Stimulated activated CD4-positive, alpha-beta T cell treated with anti-CD3 and anti-CD28 coated beads, TNF-alpha, amount 100 ng/mL, for 1 hour (primary cell): ENCODE measurements at places on chromosomes 2 and 18.
A peak's percentile ranks its signal among the peaks of the same experiment; 100 is the strongest.

DNA sequence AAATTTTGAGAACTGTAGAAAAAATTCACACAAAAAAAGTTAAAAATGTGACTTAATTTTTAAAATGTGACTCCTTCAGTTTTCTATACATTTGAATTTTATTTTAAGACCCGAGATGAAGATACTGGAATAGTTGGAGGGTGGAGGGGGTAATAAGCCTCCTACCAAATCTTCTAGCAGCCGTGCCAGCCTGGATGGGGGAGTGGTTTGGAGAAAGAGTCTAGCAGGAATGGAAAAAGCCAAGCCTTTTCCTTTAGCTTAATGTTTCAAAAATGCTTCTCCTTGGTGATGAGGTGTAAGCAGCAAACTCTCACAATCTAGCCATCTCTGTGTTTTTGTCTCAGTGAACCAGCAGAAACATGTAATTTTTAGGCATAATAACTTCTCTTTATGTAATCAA, 14.7 kb downstream of the CASP8 start:
- no peak for DNase-seq

- DNase-seq: no peak
These were observed 20.9 kb downstream of the LYG1 start for GRCh38 chr2:99279969-99280695.

GRCh38 chr2:112887964-112888749, 22.8 kb upstream of the IL37 start:
- DNase-seq: no peak

DNA sequence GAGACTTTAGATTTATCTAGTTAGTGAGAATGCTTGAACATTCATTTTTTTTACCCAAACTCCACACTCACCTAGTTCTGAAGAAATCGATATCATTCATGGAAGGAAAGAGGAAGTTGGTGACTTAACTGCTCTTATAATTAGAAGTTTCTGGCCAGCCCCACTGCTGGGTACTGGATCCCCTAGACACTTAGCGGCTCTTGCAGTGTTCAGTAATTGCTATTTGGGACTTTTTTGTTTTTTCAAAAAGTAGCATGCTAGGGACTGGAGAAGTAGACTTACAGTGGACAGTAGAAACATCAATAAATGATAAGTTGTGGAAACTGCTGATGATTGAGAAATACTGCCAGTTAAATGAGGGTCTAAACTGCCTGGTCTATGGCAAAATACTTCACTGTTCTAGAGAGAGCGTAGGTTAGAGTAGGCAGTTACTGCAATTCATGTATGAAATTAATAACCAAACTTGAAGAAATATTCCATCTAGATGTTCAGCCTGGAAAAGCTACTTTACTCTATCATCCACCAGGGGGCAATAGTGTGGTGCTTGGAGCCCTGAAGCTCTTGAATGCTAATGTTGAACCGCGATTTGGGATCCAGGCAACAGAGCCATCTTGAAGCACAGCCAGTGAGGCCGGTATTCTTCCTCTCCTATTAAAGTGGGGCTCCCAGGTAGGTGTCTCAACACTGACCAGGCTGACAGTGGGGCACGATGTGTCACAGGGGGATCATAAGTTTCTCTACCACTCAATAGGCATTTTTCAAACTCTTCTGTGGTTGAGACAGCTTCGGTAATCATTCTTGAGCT, 146.1 kb upstream of the SESTD1 start:
- peak; percentile 3 for DNase-seq

GRCh38 chr2:40867829-40868228, 415.9 kb upstream of the SLC8A1 start:
- no peak for DNase-seq

- DNase-seq: no peak
These were observed 488.1 kb upstream of the RAB12 start for GRCh38 chr18:8121101-8121500.

DNA sequence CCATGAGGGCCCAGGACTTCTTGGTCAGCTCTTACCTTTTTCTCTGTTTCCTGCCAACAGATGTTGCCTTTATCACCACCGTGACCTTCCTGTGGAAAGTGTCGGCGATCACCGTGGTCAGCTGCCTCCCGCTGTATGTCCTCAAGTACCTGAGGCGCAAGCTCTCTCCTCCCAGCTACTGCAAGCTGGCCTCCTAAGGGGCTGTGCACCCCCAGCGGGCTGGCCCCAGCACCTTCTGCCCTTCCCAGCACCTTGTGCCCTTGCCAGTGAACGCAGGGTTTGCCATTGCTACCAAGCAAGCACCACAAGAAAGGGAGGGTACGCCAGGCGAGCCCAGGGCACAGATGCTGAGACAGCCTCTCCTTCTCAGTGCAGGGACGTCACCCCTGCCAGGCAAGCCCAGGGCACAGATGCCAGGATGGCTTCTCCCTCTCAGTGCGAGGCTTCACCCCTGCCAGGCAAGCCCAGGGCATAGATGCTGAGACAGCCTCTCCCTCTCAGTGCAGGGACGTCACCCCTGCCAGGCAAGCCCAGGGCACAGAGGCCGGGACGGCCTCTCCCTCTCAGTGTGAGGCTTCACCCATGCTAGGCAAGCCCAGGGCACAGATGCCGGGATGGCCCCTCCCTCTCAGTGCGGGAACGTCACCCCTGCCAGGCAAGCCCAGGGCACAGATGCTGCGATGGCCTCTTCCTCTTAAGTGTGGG, 18.4 kb upstream of the NFATC1 start:
- DNase-seq: no peak

- no peak for DNase-seq
These were observed 386.5 kb upstream of the DCC start for GRCh38 chr18:51953521-51953920.

DNA sequence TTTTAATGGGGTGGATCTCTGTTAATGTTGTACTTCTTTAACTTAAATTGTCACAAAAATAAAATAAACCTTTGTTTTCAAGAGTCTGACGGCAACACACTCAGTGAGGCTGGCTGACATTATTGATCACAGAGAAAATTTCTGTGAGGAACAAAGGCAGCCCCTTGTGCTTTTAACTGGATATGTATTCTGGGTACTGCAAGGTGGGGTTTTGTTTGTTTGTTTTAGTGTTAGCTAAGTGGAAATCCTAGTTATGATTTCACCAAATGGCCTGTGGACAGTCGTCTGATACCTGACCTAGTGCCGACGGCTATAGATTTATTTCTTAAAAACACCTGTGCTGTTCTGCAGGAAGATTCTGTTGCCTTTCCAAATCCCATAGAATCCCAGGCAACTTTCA, 1329.5 kb upstream of the ZEB2 start:
- DNase-seq: no peak

GRCh38 chr2:237309011-237309410, 105.0 kb downstream of the COL6A3 start:
- no peak for DNase-seq

DNA sequence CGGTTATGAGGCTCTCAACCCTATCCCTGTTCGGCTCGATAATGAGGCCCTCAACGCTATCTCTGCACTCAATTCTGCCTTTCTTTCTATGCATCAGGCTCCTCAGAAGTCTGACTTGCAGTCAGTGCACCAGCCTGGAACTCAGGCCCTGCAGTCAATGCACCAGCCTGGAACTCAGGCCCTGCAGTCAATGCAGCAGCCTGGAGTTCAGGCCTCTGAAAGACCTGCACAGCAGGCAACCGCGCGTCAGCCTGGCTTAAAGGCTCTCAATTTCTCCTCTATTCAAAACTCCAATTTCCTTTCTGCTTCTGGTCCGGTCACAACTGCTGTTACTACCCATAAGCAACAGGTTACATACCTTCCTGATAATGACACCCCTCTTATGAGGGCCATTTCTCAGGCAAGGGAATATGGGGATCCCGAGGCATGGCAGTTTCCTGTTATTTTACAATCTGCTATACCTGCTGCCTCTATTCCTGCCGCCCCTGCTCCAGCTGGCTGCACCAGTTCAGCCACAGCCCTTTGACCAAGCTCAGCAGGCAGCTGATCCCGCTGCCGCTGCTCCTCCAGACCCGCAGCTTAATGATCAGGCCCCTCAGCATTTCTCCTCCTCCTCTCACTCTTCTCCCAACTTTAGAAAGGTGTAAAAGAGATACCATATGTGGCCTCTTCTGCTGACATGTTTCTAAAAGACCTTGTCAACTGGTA, 933.6 kb upstream of the FANCL start:
- no peak for DNase-seq

GRCh38 chr2:230930928-230931555, 6.0 kb upstream of the GPR55 start:
- DNase-seq: no peak

GRCh38 chr2:11820650-11821049, 74.2 kb downstream of the LPIN1 start:
- no peak for DNase-seq

- no peak for DNase-seq
These were observed 285.2 kb downstream of the MYCN start for GRCh38 chr2:16225545-16225944.

- no peak for DNase-seq
These were observed 108.2 kb downstream of the TCF4 start for GRCh38 chr18:55479656-55480420.

DNA sequence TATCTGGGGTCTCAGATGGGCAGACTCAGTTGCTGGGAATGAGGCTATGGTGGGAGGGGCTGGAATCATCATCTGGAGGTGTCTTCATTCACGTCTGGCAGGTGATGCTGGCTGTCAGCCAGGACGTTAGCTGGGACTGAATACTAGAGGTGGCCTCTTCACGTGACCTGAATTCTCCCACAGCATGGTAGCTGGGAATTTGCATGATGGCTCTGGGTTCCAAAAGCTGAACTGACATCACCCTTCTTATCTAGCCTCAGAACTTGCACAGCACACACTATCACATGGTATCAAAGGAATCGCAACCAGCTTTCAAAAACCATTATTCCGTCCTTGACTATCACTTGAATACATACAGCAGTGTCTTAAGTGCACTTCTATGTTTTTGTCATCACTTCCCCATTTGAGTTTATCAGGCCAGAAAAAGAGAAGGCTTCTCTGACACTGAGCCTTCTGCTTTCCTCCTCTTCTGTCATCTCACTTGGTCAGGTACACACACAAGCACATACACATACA, 53.0 kb upstream of the LRP2 start:
- no peak for DNase-seq

GRCh38 chr2:161415987-161416707, at the start of gene TBR1:
Gene TBR1 (plus strand): TSS chr2:161416297. CDS start chr2:161416411, 114 bp downstream.
- DNase-seq: no peak

- no peak for DNase-seq
These were observed 3.1 kb downstream of the DNAH6 start for GRCh38 chr2:84519332-84519957.

- DNase-seq: no peak
These were observed 30.3 kb downstream of the SPOPL start for GRCh38 chr2:138531913-138532312.

GRCh38 chr2:105038383-105039061, 653 bp downstream of the MRPS9 start:
- no peak for DNase-seq

GRCh38 chr18:2236232-2236631, 335.1 kb downstream of the METTL4 start:
- no peak for DNase-seq

DNA sequence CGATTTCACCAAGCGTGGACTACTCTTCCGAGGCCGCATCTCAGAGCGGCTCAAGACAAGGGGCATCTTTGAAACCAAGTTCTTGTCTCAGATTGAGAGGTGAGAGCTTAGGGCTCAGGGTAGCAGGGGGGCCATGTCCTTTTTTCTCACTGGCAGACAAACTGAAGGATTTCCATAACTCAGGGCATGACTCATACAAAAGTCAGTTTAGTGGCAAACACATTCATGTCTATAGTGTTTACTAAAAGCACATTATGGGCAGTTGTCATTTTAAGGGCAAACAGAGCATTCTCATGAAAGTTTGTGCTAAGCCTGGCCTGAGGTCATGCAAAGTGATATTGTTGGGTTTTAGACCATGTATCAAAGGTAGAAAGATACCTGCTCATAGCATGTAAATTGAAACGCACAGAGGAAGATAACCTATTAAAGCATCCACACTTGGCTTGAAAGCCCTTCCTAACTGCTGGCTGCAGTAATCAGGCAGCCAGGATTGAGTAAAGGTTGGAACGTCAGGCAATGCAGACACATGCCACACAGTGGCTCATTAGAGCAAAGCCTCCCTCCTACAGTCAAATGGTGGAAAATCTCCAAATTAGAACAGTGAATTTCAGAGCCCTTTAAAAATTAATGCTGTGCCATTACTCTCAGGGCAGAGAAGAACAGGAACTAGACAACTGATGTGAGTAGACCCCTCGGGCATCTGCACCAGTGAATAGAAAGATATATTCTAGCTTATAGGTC, 54.2 kb downstream of the HK2 start:
- no peak for DNase-seq

- no peak for DNase-seq
These were observed 228.3 kb downstream of the LDLRAD4 start for GRCh38 chr18:13446610-13447461.

- no peak for DNase-seq
These were observed 50.0 kb upstream of the OTOF start for GRCh38 chr2:26527726-26528585.

DNA sequence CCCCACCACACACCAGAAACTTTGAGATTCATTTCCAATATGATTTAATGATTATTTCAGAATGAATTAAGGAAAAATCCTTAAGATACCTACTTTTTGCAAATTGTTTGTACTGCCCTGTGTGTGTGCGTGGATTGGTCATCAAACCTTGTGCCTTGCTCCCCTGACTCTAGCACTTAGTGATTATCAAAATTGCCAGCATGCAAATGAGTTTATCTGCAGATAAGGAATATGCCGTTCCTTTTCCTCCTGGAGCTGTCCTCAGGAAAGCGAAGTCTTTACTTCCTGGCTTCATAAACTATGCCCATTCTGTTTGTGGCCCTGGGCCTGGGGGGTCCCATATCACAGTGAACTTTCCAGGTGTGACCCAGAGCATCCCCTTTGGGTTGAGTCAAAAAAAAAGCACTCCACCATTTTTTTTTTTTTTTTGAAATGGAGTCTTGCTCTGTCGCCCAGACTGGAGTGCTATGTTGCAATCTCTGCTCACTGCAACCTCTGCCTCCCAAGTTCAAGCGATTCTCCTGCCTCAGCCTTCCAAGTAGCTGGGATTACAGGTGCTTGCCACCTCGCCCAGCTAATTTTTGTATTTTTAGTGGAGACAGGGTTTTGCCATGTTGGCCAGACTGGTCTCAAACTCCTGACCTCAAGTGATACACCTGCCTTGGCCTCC, 11.4 kb downstream of the CHMP1B start:
- DNase-seq: no peak

DNA sequence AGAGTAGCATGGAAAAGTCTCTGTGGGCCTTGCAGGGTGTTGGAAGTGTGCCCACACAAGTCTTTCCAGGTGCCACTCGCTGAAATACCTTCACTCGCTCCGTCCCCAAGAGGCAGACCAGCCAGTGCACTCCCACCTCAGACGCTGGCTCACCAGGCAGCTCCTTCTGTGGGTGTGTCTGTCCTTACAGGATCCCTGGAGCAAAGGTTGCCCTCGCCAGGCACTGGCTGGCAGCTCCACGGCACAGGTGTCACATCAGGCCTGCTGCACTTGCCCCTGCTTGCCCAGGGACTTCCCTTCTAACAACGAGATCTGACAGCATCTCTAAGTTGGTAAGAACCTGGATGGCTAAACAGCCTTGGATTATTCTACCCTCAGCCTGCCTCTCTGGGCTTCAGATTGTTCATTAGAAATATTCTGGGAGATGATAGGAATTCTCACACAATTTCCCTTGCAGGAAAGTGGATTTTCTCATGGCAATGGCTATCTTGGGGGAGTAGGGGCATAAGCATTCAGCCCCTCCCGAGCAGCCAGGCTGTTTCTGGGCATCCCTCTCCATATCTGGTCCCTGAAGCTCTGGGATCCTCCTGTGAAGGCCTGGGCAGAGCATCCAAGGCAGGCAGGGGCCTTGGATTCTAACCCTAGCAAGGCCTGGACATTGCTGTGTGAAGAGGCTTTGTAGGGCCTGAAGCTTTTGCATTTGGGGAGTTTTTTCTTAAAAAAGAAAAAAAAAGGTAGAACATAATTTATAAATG, 262.1 kb downstream of the MYCN start:
- no peak for DNase-seq
